ENCODE measurements at places on chromosomes 4 and X. TPM values are rescaled to one million over a fixed set of nuclear protein-coding genes. Genes with fewer than 3 reads are reported as not detected.

SH3TC1 gene
- 1.6 TPM for total RNA-seq

TENM3 gene
- 78.3 TPM for total RNA-seq

RPS6KA6 gene
- 2.3 TPM for total RNA-seq

RNF150 gene
- 56.5 TPM for total RNA-seq

NOA1 gene
- 20.7 TPM for total RNA-seq

ODAPH gene
- not detected for total RNA-seq

CDKL2 gene
- total RNA-seq = 5.0 TPM

PNMA6A gene
- 1.6 TPM for total RNA-seq

SMAD1 gene
- 18.1 TPM for total RNA-seq

RGN gene
- total RNA-seq = 0.18 TPM

CXorf58 gene
- not detected for total RNA-seq

CLDN22 gene
- not detected for total RNA-seq

IL9R gene
- total RNA-seq = not detected

DHX15 gene
- total RNA-seq = 102 TPM

PHOX2B gene
- total RNA-seq = not detected

UGT2A1 gene
- total RNA-seq = not detected

ZMAT1 gene
- total RNA-seq = 4.9 TPM

PGAM4 gene
- not detected for total RNA-seq

NUP62CL gene
- not detected for total RNA-seq

SHROOM2 gene
- 8.2 TPM for total RNA-seq

EMCN gene
- total RNA-seq = 3.3 TPM

AMOT gene
- total RNA-seq = 7.2 TPM

CHRNA9 gene
- not detected for total RNA-seq

TKTL1 gene
- not detected for total RNA-seq

NPY1R gene
- total RNA-seq = 1.3 TPM

CHRDL1 gene
- total RNA-seq = 0.63 TPM
